ENCODE measurements at places on chromosomes 11 and 22.

DNA sequence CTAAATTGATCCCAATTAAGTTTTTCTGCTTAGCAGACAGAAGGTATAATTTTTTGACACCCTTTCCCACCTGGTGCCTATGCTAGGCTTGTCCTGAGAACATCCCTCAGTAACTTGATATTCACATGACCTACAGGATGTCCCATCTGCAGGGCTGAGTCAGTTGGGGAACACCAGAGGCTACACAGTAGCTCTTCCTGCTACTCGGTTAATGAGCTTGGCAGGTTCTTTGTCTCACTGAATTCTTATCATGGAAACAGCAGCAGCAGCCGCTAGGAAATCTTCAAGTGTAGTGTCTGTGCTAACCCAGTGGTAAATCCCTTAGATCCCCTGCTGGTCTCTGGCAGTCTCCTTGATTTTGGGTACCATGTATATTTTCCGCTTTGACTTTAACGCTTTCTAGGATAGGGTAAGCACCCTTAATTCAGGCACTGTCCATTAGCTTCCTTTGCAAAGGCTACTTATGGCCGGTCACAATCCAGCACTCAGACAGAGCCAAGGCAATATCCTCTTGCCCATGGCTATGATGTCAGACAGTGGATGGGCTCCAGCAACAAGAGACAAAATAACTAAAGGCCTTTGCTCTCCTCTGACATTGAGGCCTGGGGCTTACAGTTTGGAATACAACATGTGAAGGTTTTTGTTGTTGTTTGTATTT lies 8.5 kb downstream of the MRPL16 start:
- peak; percentile 31 for DNase-seq

DNA sequence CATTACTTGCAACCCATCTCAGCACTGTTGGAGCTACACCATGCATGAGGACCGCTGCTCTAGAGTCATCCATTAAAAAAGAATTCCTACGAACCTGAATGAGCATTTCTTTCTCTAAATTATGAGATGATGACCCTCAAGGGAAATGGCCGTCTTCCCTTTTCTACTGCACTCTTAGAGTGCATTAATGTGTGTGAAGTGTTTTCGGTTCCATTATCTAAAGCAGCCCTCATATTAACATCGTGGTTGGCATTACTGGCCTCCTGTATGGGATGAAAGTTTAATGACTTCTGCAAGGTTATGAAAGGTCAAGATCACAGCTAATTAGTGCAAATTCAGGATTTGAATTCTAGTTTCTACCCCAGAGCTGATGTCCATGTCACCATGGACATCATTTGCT lies 16.7 kb downstream of the CD44 start:
- no peak for DNase-seq

GRCh38 chr11:15668718-15669117 lies 554.0 kb downstream of the INSC start:
- DNase-seq = no peak

DNA sequence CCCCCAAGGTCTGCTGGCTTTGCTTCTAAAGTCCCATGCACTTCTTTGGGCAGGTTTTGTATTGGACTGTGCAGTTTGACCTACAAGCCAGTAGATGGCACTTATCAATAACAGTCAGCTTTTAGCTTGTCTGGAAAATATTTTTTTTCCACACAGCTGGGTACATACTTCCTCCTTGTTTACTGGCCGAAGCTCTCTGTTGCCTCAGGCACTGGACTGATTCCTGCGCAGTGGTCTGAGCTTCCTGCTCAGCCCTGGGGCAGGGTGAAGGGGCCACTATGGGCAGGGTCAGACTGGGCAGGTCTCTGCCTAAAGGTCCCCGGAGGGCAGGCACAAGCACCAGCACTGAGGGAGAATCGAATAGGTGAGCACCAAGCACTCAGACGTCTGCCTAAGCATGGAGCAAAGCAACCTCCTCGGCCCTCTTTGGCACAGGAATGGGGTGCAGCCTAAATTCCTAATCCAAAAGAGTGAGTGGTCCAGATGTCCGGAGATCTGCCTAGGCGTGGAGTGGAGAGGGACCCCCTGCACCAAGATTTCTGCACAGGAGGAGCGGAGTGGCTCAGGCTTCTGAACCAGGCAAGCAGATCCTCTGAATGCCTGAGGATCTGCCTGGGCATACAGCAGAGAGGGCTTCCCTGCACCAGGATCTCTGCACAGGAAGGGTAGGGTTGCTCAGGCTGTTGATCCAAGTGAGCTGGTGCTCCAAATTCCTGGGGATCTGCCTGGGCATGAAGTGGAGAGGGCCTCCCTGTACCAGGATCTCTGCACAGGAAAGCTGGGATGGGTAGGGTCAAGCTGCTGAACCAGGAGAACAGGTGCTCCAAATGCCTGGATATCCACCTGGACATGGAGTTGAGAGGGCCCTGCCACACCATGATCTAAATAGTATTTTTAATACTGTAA lies 105.9 kb upstream of the C11orf58 start:
- no peak for DNase-seq

GRCh38 chr11:65051398-65051858 lies 6.9 kb downstream of the NAALADL1 start:
- no peak for DNase-seq

DNA sequence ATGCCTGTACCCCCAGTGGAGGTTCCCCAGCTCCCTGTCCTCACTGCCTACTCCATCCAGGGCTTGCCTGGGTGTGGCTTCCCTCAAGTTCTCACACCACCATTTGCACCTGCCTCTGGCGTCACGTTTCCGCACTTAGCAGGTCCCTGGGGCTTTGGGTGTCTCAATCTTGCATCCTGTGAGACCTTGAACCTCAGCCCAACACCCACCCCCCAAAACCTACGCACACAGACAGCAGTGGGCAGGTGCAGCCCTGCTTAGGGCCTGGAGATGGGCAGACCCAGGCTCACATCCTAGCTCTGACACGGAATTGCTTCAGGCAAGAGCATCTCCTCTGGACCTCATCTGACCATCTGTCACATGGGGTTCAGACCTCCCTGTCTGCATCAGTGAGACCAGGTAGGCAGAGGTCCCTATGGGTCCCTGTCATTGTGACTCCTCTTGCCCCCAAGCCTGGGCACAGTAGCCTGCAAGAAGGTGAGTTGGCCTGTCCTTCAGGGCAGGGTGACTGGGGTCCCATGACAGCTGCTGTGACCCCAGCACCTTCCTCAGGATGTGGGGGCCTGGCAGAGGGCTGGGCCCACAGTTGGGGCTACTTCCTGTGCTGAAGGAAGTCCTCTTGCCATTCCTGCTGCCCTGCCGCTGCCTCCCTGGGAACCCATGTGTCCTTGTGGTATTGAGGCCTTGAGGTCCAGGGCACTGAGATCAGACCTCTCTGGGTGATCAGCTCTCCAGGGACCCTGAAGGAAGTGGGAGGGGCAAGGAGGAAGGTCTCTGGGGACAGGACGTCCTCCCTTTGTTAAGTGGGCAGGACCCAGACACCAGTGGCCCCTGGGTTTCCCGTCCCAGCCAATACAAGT lies 2.0 kb downstream of the SIPA1 start:
- no peak for DNase-seq

GRCh38 chr22:22667966-22668880 lies 23.8 kb downstream of the GGTLC2 start:
- DNase-seq = no peak

- no peak for DNase-seq
Measured at GRCh38 chr22:50178471-50178864, 7.2 kb upstream of the TRABD start.

GRCh38 chr11:115721296-115721995 lies 217.2 kb upstream of the CADM1 start:
- DNase-seq = no peak

- DNase-seq = no peak
Measured at GRCh38 chr22:41925783-41926460, 684 bp downstream of the TNFRSF13C start.

DNA sequence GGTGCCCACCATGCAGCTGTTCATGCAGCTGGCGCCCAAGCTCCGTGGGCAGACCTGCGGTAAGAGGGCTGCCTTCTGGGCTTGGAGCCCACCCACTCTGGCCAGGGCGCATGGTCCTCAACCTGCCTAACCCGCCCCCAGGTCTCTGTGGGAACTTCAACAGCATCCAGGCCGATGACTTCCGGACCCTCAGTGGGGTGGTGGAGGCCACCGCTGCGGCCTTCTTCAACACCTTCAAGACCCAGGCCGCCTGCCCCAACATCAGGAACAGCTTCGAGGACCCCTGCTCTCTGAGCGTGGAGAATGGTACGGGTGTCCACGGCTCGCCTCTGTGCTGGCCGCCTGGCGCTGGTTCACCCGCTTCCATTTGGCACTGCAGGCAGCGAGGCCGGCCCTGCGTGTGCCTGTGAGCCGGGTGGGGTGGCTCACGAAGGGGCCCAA lies 11.0 kb downstream of the MUC5AC start:
- no peak for DNase-seq

DNA sequence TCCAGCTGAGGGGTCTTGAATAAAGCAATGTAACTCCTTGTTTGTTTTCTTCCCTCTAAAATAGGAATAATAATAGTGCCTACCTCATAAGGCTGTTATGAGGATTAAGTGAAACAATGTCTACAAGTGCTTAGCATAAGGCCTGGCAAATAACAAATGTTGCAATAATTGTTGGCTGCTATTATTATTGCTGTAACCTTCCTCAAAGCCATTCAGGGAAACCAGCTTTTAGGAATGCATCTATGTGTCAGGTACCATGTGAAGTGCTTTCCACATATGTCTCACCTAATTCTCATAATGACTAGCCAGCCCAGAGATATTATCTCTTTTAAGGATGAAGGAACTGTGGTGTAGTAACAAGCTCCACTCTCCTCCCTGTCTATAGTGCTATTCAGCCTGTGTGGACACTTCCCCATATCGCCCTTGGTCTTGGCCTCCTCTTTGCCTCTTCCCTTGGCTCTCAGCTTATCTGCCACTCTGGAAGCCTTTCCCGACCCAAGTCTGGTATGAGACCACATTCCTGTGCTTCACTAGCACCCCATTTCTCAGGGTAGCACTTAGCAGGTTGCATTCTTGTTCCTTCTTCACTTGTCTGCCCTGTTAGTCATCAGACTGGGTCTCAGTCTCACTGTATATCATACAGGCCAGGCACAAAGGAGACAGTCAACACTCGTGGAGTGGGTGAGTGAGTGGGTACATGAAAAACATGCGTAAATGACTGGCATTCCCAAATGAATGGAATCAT lies 23.8 kb downstream of the CSNK2A3 start:
- DNase-seq = no peak
